ENCODE measurements at places on chromosomes 12 and 14.
A peak's percentile ranks its signal among the peaks of the same experiment; 100 is the strongest.

- peak; percentile 35 for DNase-seq
These were observed 4.8 kb downstream of the NR4A1 start for GRCh38 chr12:52055731-52056711.

- peak; percentile 40 for DNase-seq
These were observed 14.1 kb downstream of the FBXW8 start for GRCh38 chr12:116924558-116925453.

GRCh38 chr12:68866950-68867349 is 59.0 kb downstream of the MDM2 start:
- DNase-seq: no peak

DNA sequence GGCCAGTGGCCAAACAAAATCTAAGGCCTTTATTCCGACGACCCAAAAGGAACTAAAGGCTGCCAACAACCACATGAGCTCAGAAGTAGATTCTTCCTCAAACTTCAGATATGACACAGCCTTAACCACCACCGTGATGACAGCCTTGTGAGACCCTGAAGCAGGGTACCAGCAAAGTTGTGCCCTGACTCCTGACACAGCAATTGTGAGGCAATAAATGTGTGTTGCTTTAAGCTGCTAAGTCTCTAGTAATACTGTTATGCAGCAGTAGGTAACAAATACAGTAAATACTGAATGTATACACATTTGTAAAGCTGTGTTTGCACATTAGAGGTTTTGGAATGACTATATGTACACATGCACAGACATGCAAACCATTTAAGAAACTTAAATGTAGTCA is 10.7 kb upstream of the SLC6A13 start:
- no peak for DNase-seq

- DNase-seq: no peak
These were observed 136.3 kb upstream of the PLXNC1 start for GRCh38 chr12:94012071-94012470.

GRCh38 chr14:63938198-63939005 is 85.6 kb downstream of the SYNE2 start:
- DNase-seq: no peak

- DNase-seq: no peak
These were observed 36.6 kb downstream of the SLC16A7 start for GRCh38 chr12:59632408-59632807.

GRCh38 chr12:75632442-75632841 is 121.0 kb upstream of the KRR1 start:
- no peak for DNase-seq

DNA sequence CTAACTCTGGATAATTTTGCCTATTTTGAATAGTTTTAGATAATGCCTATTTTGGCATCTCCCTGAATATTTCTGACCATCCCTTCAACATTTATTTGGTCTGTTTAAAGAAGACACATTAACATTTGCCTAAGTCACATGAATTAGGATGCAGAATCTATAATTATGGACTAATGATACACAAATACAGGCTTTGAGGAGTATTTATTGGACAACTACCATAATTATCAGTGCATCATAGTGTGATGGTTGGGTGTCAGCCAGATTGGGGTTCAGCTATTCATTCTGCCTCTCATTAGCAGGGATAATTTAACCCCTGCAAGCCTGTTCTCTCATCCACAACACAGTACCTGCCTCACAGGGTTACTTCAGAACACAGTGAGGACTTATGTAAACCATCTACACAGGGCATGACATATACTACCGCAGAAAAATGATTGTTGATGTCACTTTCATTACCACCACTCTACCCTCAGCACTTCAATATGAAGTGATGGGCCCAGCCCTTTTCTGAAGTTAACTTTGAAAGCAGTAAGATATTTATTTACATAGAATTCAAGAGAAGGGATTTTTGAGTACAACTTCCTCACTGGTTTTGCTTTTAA is 14.4 kb downstream of the PRKCH start:
- DNase-seq: no peak

- DNase-seq: no peak
These were observed 43.9 kb upstream of the PCED1B start for GRCh38 chr12:47035484-47035883.

- DNase-seq: no peak
These were observed 143.5 kb downstream of the KCNA5 start for GRCh38 chr12:5187136-5187535.

- DNase-seq: no peak
These were observed 5.2 kb upstream of the CEP170B start for GRCh38 chr14:104859900-104860299.

DNA sequence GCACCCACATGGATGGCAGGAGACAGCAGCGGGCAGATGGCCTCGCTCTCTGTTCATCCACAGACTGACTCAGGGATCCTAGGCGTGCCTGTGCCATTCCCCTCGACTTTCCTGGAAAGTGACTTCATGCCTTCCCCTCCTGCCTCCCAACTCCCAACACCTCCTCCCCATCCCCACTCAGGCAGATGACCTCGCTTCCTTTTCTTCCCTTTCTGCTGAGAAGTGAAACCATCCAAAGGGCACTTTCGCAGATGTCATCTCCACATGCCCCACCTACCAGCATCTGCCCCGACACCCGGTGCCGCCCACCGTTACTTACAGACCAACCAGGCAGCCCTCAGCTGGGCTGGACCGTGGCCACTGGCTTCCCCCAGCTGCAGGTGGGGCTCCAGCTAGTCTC is 29.6 kb downstream of the BEGAIN start:
- no peak for DNase-seq

DNA sequence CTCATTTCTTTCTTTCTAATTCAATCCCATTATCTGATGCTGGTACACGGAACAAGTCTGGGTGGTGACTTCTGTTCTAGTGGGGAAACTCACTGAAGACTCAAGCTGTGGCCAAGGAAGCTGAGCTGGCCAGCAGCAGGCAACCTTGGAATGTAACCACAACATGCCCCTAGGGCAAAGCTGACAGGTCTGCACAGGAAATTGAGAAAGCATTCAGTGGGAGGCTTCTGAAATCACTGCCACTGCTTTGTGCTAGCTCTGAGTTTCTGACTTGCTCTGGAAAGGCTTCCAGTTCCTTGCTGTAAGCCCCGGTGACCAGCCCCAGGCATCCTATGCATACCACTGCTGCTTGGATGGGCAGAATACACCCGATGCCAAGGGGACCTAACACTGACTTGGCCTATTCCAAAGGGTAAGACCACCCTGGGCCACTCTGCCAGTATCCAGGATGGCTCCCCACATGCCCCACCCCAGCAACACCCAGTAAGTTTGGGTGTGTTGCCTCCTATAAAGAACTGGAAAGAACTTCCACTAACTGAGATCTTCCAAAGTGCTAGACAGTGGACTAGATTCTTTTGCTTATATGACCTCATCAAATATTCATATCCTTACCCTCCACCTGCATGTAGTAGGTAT is 84.5 kb upstream of the CDKN3 start:
- no peak for DNase-seq

DNA sequence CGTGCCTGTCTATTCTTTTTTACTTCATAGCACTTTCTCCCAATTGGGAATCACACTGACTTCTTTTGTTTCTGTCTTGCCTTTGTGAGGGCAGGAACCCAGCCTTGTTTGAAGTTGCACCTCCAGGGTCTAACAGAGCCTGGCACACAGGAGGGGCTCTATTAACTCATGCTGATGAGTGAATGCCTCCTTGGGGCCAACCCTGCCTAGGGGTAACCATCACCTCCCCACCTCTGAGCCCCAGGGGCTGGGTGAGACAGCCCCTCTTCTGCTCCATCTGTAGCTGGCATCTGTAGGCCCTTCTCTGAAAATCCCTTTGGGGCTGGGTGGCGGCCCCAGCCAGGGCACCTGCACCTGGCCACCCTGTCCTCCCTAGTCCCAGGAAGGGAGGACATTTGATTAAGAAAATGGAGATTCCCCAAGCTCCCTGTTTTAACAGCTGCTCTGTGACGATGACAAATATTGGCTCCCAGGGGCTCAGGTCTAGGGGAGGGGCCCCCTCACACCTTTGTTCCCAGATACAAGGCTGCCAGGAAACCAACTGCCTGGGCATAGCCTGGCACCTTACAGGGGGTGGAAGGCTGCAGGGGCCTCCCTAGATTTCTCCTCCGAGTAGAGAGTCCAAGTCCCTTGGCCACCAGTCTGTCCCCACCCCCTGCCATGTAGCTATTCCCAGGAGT is 11.8 kb downstream of the TAMALIN start:
- no peak for DNase-seq

GRCh38 chr14:96445844-96446710 is 54.1 kb downstream of the AK7 start:
- DNase-seq: no peak

DNA sequence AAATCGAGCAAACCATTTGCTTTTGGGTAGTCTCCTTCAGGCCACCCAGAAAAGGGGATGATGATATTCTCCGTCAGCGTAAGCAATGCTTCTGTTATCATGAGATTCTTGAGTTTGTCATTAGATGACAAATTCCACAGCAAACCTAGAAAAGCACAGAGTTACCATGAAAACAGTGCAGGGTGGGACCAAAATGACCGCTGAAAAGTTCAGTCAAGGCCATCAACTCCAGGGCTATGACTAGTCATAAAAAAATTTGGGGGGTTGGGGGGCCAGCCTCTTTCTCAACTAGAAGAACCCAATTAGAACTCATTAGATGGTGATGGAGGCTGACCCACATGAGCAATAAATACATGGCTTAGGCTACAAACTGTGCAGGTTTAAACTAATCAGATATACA is 55.5 kb downstream of the PKP2 start:
- DNase-seq: no peak

DNA sequence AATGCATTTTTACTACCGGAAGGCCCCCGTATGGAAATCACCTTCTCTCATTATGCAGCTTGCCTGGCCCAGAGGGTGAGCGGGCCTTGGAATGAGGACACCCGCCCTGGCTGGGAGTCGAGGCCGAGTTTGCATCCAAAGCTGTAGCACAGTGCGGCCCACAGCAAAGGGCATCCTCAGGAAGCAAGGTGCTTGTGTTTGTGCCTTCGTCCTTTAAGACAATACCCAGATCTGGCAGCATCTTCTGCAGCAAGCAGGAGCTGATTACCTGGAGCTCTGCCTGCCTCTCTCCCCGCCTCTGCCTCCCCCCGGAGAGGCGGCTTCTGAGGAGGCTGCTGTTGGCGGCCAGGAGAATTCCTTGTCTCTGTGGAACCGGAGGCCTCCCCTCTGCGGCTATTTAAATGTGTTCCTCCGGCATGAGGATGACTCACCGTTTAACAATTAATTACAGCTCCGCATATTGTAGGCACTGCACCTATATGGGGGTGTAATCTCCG is 145.3 kb downstream of the CACNA1C start:
- no peak for DNase-seq

DNA sequence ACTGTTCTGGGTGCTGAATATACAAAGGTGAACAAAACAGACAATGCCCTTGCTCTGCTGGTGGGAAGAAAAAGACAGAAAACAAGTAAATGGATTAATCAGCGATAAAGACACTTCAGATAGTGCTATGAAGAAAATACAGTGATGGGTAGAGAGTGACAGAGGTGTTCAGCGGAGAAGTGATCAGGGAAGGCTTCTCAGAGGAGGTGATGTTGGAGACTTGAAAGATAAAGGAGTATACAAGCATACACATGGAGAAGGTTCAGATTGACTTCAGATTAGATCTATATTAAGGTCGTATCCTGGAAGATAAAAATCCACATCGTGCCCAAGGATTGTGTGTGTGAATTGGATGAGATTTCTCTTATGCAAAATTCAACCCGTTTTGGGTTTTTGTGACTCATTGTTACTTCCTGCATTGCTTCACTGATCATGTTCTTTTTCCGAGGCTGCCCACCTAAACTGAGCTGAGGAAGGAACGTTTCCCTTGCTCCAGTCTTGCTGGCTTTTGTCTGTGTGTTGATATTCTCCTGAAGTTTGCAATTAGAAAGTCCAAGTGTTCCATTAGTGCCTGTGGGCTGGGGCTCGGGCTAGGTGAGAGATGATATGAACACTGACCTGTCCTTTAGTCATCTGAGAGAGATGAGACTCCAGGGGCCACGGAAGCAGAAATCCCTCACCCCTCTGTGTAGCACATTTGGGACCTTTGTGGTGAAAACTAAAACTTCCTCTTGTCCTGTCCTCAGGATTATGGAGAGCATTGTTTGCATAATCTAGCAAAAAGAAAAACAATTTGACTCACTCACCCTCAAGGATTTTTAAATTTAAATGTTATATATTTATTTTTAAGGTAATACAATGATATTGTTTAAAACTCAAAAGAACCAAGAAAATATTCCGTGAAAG is 27.6 kb downstream of the PLXNC1 start:
- DNase-seq: no peak

Measured in stimulated activated CD8-positive, alpha-beta memory T cell treated with anti-CD3 and anti-CD28 coated beads, Interleukin-12 subunit alpha, Interleukin-12 subunit beta, amount 100 ng/mL, for 1 hour (primary cell).